ENCODE measurements at places on chromosomes 5 and 9.

DNA sequence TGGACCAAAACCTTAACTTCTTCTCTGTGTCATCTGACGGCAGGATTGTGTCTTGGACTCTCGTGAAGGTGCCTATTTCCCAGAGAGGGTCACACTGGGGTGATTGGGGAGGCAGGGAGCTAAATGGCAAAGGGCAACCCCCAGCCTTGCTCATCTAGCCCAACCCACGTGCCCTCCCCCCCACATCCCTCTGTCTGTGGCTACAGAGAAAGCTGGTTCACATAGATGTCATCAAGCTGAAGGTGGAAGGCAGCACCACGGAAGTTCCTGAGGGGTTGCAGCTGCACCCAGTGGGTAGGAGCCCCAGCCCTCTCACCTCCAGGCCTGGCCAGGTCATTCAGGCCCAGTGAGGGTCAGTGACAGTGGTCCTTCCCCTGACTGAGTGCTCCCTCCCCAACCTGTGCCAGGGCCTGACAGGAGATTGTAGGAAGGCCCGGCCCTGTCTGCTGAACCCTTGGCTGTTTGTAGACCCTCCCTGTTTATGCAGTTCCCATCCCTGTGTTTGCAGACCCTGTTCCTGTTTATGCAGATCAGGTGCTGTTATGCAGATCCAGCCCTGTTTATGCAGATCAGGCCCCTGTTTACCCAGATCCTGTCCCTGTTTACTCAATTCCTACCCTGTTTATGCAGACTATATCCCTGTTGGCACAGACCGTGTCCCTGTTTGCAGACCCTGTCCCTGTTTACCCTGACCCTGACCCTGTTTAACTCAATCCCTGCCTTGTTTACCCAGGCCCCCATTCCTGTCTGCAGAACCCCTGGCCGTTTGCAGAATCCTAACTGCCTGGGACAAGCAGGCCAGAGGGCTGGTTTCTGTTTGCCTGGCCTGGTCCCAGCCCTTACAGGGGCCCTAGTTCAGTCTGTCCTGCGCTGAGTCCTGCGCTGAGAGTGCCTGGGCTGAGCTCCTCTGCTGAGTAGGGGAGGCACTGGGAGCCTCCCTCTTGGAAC is 10.4 kb downstream of the ENHO start:
- DNase-seq: no peak

GRCh38 chr5:164013077-164013670 is 507.8 kb downstream of the MAT2B start:
- peak; percentile 5 for DNase-seq

- no peak for DNase-seq
Observed at GRCh38 chr9:7166074-7166473, 408.3 kb downstream of the KDM4C start.

DNA sequence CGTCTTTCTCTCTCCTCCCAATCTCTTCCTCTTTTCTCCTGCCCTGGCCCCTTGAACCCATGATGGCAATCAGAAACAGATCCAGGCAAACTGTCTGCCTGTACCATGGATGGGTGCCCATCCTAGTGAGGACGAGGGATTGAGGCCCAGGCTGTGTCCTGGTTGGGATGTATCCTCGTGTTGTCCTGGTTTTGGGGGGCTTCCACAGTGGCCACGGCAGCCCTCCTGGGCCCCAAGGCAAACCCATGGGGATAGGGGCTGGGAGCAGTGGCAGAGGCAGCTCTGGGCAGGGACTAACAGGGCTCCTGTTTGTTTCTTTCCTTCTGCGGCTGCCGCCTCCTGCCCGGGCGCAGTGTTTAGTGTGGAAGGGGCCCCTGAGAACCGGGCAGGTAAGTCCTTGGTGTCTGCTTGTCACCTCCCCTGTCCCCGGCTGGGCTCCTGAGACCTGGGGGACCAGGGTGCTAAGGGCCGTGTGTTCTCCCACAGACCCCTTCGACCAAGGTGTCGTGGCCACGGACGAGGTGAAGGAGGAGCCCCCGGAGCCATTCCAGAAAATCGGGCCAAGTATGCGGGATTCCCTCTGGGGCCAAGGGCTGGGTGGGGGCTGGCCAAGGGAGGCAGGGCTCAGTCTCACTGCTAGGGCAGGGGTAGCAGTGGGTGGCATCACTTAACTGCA is 70.0 kb downstream of the AMBP start:
- DNase-seq: no peak

DNA sequence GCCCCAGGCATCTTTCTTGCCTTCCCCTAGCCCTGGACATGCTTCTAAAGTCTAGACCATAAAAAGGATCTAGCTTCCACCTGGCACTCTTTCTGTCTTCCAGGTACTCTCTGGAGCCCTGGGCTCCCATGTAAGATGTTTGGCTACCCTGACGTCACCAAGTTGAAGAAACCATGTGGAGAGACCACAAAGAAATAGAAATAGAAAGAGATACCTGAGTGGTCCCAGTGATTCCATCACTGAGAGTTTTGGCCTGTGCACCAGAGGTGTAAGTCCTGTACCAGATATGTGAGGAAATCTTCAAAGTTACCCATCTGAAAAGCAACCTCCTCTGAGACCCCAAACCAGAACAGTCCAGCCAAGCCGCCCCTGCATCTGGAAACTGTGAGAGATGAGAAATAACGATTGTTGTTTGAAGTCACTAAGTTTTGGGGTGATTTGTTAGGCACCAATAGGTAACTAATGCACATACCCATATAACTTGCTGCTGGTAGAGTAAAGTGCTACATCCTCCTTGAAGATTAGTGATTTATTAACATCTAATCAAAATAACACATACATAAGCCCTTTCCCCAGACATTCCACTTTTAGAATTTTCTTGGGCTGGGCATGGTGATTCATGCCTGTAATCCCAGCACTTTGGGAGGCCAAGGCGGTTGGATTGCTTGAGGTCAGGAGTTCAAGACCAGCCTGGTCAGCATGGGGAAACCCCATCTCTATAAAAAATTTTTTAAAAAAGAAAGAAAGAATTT is 85.7 kb upstream of the LHFPL2 start:
- no peak for DNase-seq

GRCh38 chr9:91946653-91947488 is 3.2 kb downstream of the ROR2 start:
- no peak for DNase-seq

- no peak for DNase-seq
Observed at GRCh38 chr9:35909274-35909673, at the start of gene SPAAR. TSS of gene SPAAR (plus strand) at chr9:35909490. CDS start at chr9:35910464, 974 bp downstream.

DNA sequence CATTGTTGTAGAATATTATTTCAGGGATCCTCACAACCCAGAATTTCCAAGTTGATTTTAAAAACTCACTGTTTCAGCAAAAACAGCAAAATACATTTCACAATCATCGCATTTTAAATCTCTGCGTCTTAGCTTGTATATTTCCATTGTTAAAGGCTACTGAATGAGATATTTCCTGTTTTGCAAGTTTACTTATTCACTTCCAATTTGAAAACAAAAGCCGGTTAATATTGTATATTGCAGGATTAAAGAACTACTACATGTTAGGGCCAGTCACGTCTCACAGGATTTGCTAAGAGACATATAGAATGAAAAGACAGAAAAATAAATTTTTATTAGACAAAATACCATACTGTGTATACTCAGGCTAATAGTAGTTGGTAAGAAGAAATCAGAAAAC is 395.9 kb upstream of the CDH9 start:
- no peak for DNase-seq

DNA sequence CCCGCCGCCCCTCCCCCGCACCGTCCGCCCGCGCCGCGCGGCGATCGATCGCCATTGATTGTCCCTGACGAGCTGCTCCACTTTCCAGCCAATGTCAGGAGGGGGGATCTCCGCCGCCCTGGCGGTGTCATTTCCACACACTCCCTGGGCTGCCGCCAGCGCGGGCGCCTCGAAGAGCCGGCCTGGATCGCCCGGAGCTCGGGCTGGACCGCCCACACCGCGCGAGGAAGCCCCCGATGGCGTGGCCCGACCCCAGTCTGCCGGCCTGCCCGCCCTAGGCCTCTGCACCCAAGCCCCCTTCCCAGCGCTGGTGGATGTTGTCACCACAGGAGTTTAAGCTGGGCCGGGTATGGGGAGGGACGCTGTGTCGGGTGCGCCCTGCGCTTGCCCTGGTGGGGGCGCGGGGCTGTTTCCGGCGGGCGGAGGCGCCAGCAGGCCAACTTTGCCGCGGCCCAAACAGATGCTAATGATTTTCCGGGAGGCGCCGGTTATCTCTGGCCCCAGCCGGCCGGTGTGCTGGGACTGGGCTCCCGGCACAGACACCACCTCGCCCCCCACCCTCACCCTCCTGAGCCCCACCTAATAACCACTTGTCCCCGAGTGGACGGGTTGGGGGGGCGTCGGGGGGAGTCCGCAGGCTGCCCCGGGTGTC is 10.6 kb upstream of the CXXC5 start:
- peak; percentile 40 for DNase-seq

GRCh38 chr5:55407059-55407684 is 99.4 kb downstream of the MTREX start:
- DNase-seq: peak; percentile 24
